ENCODE measurements at places on chromosomes 7 and 10. TPM values are rescaled to one million over a fixed set of nuclear protein-coding genes. Genes with fewer than 3 reads are reported as not detected.
A peak's percentile ranks its signal among the peaks of the same experiment; 100 is the strongest.

CABCOCO1 gene
- total RNA-seq, result not detected

RBP3 gene
- not detected for total RNA-seq

RASA4B gene
- total RNA-seq, result 6.3 TPM

DNA sequence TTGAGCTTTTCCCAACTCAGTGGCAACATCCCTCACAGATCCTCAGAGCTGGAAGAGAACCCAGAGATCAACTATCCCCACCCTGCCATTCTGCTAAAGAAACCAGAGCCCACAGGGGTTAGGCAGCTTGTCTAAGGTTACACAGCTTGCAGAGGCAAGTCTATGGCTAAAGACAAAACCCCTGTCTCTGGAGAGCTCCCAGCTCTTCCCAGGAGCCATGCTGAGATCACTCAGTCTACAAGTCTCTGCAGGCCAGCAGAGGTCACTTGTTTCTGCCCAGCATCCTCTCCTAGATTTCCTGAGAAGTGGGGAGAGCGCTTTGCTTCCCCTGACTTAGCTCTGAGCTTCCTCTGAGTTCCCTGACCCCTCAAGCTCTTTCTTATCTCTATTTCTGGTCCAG lies 28.5 kb upstream of the LOXL4 start:
- DNase-seq, result no peak

ELN gene
- 41.2 TPM for total RNA-seq

OR2A5 gene
- not detected for total RNA-seq

BLNK gene
- 0.86 TPM for total RNA-seq

MMD2 gene
- not detected for total RNA-seq

DNA sequence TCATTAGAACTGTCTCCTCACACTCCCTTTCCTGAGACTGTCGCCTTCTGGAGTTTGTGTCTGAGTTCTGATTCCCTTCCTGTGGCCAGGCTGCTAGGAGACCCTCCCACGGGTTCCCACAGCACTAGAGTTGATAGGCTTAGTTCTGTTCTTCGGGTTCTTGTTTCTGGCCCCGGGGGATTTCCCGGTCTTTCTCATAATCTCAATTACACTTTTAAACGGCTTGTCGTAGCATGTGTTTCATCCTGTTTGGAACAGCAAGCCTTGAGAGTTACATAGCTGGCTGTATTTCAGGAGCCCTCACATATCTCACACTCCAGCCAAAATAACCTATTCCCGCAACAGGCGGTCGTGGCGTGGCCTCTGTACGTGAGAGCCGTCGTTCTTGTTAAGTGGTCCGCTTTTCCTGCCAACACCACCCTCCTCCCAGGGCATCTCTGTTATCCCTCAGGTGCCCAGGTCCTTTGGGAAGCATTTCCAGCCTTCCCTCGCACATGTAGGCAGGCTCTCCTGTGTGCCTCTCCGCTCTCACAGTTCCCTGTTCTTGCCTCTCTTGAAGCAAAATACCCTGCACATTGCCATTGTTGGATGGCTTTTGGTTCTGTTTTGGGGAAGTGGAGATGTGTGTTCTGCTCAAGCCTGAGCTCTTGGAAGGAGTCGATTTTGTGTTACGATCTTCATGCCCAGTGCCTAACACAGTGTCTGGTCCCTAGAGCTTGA lies 46.0 kb downstream of the CDC123 start:
- DNase-seq, result peak; percentile 78

DNA sequence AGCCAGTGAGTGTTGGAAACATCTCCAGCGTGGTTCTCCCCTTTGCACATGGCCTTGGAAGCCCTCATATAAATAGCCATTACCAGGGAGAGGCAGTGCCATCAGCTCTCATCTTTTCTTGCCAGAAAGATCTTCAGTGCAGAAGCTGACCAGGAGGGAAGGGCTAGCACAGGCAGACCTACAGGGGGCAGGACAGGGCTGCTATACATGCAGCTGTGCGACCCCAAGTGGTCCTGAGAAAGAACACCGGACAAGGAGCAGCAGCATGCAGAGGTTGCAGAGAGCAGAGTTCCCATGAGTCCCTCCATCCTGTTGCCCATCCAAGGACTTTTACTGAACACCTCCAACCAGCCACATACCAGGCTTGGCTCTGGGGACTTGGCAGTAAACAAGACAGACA lies 17.1 kb downstream of the GRID1 start:
- peak; percentile 49 for DNase-seq

- no peak for DNase-seq
These were observed 49.0 kb downstream of the WNT2 start for GRCh38 chr7:117273814-117274225.

CCDC146 gene
- 4.3 TPM for total RNA-seq

NODAL gene
- total RNA-seq, result 0.38 TPM

GRCh38 chr10:53899463-53900160 lies 901.4 kb downstream of the PCDH15 start:
- DNase-seq, result no peak

HABP2 gene
- total RNA-seq, result not detected

DNA sequence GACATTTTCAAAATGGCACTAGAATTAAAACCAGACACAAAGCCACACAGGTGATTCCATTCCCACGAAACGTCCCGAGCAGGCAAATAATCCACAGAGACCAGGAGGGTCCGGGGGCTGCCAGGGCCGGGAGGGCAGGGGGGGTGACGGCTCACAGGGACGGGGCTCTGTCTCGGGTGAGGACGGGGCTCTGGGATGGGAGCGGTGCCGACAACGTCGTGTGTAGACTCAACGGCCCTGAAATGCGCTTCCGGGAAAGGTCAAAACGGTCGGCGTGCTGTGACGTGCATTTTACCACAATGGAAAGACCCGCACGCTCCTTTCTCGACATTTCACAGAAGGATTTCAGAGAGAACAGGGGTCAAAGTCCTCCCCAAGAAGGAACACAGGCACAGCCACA lies 63.3 kb upstream of the PDGFA start:
- no peak for DNase-seq

CALHM3 gene
- not detected for total RNA-seq

DNA sequence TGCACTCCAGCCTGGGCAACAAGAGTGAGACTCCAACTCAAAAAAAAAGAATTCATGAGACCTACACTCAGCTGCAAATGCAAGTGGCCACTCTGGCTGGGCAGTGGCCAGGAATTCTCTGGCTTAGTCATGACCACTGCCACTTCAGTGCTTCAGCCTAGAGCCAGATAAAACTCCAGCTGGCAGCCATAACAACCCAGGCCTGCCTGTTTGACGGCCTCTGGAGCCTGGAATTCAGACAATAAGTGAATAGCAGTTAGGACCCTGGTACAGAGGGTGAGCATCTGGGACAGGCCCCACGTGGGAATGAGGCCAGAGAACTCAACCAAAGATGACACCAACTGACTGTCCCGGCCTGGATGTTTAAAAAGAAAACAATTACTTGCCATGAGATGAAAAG lies 18.9 kb downstream of the RCC1L start:
- DNase-seq, result peak; percentile 85

DNA sequence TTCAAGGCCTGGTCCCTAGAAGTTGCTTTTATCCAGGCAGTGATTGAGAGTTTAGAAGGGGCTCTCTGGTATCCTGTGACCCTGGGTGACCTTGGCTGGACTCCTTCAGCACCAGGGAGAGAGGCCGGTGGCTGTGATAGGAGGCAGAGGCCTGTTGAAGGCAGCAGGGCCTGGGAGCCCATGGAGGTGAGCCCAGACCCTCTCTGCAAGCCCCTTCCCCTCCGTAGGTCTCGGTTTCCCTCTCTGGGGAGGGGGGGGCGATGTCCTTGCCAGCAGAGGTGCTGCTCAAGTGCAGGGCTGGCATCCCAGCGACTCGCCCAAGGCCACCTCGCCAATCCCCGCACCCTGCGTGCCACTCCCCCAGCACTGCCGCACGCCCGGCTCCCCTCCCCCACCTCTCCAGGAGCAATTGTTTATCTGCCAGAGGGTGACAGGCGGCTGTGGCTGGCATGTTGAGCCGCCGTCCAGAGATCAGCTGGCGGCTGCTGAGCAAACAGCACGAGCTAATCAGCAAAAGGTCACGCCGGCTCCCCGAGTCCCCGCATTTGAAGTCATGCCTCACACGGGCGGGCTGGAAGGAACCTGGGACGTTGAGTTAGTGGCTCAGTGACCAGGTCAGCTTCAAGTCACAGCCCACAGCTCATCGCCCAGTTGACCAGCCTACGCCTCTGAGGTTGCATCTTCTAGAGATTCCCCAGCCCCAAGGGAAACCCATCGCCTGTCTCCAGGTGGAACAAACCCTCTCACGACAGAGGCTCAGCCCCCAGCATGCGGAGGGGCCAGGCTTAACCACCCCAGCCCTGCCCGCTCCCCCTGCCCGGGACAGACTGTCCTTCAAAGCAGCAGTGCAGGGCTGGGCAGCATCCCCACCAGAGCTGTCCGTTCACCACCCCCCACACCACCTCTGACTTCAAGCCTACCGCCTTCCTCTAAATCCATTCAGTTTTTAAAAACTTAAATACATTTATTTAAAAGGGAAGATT lies 43.7 kb downstream of the ELFN1 start:
- peak; percentile 84 for DNase-seq

GRCh38 chr7:131726686-131727085 lies 170.3 kb upstream of the PODXL start:
- DNase-seq, result no peak

Data from cardiac septum (tissue), 1 donor.